ENCODE measurements at places on chromosomes 12 and 14.

DNA sequence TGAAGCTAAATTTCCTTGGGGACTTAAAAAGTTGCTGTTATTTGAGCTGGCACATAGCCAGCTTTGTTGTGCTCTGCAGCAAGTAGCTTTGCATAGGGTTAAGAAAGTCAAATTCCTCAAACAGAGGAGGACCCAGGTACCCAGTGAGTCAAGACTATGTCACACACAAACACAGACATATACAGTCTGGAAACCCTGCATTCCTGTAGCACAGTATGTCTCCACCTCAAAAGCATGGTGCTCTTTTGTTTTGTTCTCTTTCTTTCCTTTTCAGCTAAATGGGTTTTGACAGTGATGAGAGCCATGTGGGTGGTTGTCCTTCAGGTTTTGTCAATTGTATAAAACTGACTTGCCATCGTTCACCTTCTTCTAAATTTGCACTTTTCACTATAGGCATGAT is 179.6 kb upstream of the DIO2 start:
- no peak for DNase-seq

DNA sequence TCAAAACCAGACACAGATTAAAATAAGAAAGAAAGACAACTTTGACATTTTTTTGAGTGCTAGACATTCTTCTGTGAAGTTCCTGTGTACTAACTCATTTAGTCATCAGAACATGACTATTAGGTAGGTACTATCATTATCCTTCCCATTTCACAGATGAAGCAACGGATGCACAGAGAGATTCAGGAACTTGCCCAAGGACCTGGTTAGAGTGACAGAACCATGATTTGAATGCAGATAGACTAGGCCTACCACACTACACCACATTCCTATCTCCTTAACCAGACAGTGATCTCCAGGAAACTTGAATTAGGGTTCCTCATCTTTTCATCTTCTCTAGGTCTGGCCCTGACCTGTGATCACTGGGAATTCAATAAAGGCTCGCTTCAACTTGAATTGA is 54.4 kb upstream of the MED13L start:
- DNase-seq: no peak

- DNase-seq: no peak
Measured at GRCh38 chr14:89618330-89618708, 201.3 kb upstream of the FOXN3 start.

GRCh38 chr12:7344833-7345606 is 41.1 kb downstream of the ACSM4 start:
- DNase-seq: no peak

DNA sequence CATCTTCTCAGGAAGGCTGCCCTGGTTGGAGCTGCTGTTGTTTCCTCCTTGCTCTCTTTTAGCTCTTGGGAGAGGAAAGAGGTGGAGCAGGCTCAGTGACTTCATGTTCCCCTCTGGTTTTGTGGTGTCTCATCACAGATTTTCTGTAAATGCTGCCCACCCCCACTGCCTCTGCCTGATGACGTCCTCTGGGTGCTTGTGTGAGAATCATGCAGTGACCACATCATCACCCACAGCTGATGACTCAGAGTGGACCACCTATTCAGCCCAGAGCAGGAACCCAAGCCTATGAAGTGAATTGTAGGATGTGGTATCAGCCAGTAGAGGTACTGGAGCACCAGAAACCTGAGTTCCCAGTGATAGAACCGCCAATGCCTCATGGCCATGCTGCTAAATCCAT is at the start of gene GZMB:
TSS of gene GZMB (minus strand) at position 33 of the 400 bp plus-strand sequence. CDS start at position 3, 30 bp downstream.
- DNase-seq: no peak

DNA sequence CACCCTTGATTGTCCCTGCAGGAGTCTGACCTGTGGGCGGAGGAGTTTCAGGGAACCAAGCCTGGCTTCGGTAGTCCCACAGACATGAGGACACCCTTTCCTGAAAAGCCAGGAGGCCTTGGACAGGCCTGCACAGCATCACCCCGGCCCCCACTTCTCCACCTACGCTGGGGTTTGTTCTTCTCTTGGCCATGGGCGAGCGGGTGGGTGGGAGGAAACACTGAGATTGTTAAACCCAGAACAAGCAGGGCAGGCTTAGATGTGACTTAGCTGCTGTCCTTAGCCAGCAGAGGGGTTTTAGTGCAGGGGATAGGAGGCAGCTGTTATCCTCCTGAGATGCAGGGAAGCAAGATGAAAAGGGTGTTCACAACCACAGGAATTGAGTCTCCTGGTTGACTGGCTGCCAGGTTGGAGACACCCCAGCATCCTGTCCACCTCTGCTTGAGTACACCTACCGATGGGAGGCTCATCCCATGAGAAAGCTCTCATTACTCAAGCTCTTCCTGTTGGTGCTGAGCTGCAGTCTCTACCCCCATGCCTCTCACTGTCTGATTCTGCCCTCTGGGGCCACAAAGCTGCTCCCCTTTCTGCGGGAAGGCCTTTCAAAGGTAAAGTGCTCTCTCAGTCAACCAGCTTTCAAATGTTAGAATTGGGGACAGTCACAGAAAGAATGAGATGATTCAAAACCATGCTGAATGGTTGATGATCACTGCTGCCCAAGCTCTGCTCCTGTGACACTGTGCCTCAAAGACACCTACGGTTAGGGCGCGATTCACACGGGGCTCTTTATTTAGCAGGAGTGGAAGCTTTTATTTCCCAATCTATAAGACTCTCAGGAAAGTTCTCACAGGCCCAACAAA is 86.3 kb downstream of the IRF2BPL start:
- no peak for DNase-seq

DNA sequence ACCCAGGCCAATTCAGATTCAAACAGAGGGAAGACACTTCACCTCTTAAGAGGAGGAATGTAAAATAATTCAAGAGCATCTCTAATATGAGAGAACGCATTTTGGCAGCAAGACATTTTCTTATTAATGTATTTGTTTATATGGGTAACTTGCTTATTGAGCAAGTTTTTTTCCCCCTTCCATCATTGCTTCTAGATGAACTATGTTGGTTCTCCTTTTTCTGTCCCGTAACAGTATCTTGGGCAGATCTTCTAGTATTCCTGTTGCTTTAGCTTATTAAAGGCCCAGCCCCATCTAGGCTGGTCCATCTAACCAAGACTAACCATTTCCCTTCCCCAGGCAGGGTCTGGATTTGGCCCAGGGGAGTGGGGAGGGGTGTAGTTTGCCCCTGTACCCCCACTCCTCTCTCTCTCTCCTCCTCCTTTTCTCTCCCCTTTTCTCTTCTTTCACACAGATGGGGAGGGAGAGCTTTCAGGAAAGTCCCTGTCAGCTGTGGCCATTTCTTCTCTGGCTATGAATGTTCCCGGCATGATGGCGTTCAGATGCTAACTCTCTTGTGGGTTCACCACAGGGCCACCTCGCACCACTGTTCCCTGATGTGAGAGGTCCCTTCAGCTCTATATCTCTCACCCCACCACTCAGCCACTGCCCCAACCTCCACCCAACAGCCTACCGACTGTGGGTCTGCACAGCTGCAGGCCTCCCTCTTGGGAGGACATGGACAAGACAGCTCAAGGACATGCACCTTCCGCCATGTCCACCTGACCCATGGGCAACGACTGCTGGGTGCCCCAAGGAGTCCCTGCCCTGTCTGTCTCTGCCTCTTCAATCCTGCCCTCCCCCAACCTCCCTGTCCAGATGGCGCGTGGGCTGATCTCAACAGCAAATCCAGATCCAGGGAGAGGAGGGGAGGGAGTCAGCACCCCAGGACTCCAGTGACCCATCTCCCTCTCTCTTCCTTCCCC is 15.8 kb upstream of the RPS6KL1 start:
- DNase-seq: no peak

DNA sequence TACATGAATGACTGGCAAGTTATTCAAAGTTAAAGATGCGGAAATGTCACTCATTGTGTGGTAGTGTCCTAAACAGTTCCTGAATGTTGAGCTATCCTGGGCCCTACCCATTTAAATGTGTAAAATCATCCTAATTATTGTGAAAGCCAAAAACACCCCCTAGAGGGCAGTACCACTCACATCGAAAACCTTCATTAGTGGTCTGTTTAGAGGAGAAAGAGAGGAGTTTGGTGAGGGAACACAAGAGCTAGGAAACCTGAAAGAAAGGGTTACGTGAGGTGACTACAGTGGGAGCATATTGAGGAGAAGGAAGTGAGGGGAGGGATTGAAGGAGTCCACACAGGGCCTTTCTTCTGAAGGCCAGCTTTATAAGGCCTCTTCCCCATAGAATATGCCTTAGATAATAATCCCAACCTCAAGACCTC is 2.5 kb upstream of the TEP1 start:
- DNase-seq: peak; percentile 14

Measured in SIG-M5 (cell line).